ENCODE measurements at places on chromosomes 2 and 18.
A peak's percentile ranks its signal among the peaks of the same experiment; 100 is the strongest.

DNA sequence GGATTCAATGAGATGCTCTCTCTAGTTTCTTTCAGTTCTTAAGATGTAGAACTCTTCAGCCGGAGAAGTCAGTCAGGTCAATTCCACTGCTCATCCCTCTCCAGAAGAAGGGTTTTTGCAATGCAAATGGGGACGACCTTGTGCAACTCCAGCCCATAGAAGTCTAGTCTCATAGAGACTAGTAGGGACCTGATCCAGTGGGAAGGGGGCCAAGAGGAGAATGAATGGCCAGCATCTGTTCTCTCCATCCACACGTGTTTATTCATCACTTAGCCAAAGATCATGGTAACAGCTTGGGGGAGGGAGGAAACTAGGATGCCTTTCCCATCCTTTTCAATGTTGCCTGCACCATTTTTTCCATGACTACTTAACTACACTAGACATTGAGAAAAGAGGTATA, 120.2 kb downstream of the LAMA3 start:
- DNase-seq = no peak

DNA sequence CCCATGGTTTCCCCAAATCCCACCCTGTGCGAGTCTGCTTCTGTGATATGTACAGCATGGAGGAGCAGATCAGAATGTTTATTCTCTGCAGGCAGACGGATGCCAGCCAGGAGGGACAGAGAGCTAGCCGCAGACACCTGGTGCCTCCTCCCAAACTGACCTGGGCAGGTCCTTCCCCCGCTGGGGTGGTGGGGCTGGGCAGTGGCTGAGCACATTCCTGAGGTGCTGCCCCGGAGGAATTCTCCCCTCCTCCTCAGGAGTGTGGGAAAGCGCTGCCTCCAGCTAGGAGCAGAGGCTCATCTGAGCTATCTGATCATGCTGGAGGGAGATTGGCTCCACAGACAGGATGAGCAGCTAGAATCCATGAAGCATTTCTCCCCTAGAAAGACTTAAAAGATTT, 21.7 kb downstream of the C2orf92 start:
- DNase-seq = no peak

- DNase-seq = peak; percentile 8
Observed at GRCh38 chr2:232549655-232550353, 553 bp downstream of the TIGD1 start.

GRCh38 chr2:1972948-1973347, 228.6 kb upstream of the PXDN start:
- no peak for DNase-seq

DNA sequence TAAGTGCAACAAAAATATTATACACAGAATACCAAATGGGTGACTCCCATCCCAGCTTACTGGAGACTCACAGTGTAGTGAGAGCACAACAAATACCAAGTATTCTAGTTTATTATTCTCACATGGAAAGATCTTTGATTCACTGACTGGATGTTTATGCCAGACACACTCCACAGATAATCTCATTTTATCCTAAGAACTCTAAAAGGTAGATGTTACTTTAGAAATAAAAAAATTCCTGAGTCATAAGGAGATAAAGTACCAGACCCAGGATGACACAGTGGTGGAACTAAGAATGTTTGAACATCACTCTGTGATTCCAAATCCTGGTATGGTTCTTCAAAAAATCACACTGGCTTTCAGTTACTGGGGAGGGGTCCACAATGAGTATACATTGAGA, 136.2 kb downstream of the CDH2 start:
- no peak for DNase-seq

DNA sequence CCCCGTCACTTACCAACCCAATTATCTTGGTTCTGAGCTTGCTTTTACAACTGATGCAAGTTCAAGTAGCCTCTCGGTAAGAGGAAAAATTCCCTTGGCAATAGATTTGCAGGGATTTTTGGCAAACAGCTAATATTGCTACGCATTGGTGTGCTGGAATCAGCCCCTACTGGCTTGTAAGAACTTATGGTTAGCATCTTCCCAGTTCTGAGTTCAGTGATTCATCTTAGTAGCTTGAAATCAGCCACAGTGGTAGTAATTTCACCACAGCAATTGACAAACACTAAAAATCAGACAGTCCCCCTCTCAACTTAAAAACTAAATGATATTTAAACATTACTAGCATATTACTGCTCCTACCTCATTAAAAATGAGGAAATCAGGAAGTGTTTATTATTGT, 5.9 kb upstream of the RAX start:
- no peak for DNase-seq

DNA sequence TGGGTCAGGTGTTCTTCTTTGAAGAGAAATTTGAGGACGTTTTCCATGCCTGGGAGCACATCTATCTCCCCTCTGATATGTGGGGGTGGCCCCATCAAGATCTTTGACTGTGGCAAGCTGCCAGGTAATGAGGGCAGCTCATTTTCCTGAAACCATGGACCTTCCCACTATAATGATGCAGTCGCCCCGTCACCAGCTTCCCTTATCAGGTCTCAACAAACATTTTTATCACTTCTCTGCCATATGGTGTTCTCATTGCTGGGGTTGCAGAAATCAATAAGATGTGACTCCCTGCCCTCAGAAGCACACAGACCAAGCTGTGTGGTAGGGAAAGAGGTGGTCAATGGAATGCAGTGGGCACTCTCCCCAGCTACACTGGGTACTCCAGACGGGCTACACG, 48.4 kb upstream of the B3GNT7 start:
- DNase-seq = no peak

GRCh38 chr18:32669549-32670165, 103.2 kb downstream of the KLHL14 start:
- no peak for DNase-seq

GRCh38 chr2:148022882-148023281, 2.0 kb downstream of the MBD5 start:
- DNase-seq = no peak

DNA sequence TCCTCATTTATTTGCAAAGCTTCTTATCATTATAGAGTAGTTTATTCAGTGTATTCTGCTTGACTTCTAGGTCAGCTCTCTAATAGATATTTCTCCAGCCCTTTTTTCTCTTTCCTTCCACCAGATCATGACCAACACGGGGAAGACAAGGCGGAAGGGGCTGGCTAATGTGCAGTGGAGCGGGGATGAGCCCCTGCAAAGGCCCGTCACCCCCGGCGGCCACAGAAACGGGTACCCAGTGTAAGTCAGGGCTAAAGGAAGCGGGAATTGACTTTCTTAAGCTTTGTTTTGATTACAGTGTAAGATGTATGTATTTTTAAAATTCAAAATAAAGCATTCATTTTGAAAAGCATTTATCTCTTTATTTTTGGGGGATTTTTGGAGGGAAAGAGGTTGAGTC, 50.7 kb upstream of the B3GNT7 start:
- DNase-seq = no peak

DNA sequence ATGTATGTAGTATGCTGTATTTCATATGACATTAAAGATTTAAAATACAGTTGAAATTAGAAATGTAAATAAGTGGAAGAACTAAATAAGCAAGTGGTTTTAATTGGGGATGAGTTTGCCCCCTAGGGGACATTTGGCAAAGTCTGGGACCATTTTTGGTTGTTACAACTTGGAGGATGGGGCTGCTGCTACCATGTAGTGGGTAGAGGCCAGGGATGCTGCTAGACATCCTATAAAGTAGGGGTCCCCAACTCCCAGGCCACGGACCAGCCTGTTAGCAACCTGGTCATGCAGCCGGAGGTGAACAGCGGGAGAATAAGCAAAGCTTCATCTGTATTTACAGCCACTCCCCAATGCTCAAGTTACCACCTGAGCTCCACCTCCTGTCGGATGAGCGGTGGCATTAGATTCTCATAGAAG, 27.9 kb upstream of the ASNSD1 start:
- peak; percentile 19 for DNase-seq

- no peak for DNase-seq
Observed at GRCh38 chr2:223786943-223787342, 50.4 kb downstream of the AP1S3 start.

GRCh38 chr2:76687923-76688322, 834.3 kb downstream of the LRRTM4 start:
- DNase-seq = no peak

DNA sequence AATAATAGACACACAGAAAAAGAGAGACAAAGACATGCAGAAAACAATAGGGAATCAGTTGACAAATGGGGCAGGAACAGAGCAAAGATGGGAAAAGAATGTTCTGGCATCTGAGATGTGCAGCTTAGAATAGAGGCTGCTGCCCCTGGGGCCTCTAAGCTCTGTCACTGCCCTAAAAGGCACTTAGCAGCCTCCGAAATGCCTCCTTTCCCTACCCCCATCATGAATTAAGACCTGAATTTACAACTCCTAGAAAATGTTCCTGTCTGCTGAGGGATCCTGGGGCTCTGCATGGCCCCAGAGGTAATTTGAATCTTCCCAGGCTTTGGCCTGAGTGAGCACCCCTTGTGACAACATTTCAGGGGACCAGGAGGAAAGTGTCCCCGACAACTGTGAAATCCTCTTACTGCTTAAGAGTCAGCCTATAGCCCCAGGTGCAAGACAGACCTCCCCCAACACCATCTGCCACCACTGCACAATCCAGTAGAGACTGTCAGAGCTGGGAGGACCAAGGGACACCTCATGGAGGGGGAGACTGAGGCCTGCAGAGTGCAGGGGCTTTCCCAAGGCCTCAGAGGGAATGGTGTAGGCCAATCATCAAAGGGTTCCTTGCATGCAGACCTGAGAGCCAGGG, 24.8 kb downstream of the MRPL35 start:
- no peak for DNase-seq

DNA sequence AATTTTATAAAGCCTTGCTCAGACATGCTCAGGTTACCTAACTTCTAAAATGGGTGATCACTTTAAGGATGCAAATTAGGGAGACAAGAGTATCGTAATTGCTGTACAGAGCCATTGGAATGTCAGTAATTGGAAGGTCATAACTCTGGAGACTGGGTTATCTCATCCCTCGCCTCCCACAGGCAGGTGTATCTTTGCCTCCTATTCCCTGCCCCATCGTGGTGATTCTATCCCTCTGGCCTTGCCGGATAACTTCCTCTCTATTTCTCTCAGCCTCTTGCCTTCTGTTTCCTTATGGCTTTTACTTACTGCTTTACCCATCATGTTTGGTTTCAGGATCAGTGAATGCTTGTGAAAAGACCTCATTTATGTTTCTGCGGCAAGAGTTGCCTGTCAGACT, 2.5 kb downstream of the PDK1 start:
- DNase-seq = no peak

DNA sequence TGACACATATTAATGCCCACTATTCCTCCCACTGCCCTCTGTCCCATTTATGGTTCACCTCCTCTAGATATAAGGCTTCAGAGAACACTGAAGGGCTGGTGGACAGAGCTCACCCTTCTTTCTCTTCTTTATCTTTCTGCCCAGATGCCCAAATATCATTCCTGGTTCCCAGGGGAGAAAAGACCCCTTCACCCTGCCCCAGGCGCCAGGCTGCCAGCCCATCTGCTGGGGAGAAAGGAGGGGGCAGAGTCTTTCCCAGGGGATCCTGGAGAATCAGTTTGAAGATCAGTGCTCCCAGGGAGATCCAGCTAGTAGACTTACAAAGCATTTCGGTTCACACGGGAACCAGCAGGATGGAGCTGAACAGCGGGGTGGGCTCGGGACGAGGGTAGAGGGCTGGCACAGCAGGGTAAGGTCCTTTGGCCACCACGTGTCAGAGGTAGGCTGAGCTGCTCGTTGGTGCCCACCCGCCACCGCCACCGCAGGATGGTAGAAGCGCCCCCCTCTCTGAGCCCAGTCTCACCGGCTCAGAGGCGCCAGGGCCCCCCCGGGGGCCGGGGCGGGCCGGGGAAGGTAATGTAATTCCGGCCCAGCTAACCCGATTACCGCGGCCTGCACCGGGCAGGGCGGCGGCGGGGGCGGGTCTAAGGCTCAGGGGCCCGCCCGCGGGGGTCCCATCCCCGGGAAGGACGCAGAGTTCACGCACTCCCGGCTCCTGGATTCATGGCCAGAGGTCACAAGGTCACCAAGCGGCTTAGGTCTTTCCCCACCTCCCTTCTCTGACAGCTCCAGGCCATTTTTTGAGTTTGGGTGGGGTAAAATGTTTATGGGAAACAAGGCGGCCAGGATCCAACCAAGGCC, 1.3 kb upstream of the TLX2 start:
- DNase-seq = no peak

- DNase-seq = no peak
Observed at GRCh38 chr2:101684313-101684712, 13.2 kb upstream of the MAP4K4 start.

GRCh38 chr2:238290091-238290509, 1.7 kb upstream of the PER2 start:
- no peak for DNase-seq
